HCT116 (cell line): ENCODE measurements at places on chromosomes 2 and 18. TPM values are rescaled to one million over a fixed set of nuclear protein-coding genes. Genes with fewer than 3 reads are reported as not detected.

DNA sequence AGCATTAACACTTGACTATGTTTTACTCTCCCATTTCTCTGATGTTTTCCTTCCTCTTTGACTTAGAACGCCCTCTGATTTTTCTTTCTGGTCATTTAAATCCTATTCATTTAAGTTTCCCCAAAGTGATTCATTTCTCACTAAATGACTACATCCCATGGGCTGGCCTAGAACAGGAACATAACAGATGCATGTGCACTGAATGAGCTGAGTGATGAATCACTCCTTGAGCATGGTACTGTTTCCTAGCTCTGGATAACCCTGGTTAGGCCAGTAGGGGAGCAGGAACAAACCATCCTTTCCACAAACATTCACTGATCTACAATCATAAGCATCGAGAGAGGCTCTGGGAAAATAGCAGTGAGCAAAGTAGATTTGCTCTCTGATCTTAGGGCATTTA lies 221.9 kb upstream of the SETBP1 start:
- no peak for DNase-seq
- no peaks in the 10 kb centered on the region for H3K4me1 ChIP-seq
- no peak overlapping the region for H3K27ac ChIP-seq
- no peaks in the 10 kb centered on the region for H3K27me3 ChIP-seq
- H3K4me3 ChIP-seq, result no peak overlapping the region

GRCh38 chr2:54624591-54625071 lies 98.8 kb upstream of the EML6 start:
- no peaks in the 10 kb centered on the region for H3K27me3 ChIP-seq
- no peak overlapping the region for H3K27ac ChIP-seq
- H3K4me3 ChIP-seq, result no peak overlapping the region
- H3K36me3 ChIP-seq, result peaks cover 37% of the 10 kb centered on the region

GRCh38 chr2:217449444-217449843 lies 553.4 kb downstream of the TNS1 start:
- no peak overlapping the region for H3K4me3 ChIP-seq
- peaks cover 2% of the 10 kb centered on the region; the same call in 1 of the 2 replicates for H3K27me3 ChIP-seq
- no peaks in the 10 kb centered on the region for H3K36me3 ChIP-seq
- no peak for DNase-seq

DNA sequence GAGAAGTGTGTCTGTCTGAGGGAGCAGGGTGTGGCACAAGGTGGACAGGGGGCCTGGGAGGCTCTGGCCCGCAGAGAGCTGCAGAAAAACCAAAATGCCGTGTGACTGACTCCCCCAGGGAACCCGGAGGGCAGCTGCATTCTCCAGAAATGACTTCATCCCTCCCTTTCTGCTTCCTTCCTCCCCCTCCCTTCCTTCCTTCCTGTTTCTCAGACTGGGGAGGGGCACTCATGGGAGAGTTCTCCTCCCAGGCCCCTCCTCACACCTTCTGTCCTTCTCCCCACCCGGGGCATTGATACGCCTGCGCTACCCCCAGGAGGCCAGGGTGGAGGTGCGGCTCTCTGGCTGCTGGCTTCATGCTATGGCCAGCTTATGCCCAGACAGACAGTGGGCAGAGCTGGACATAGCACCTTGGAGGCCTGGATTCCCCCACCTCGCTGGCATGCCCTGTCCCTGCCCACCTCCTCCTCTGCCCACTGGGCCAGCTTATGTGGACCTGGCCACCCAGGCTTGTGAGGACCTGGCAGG lies 8.2 kb upstream of the GPR17 start:
- peaks cover 8% of the 10 kb centered on the region for H3K4me1 ChIP-seq
- peak; percentile 13 for DNase-seq
- no peaks in the 10 kb centered on the region for H3K27me3 ChIP-seq
- H3K4me3 ChIP-seq, result no peak overlapping the region
- H3K27ac ChIP-seq, result no peak overlapping the region; the same call in 1 of the 2 replicates

- H3K4me1 ChIP-seq, result no peaks in the 10 kb centered on the region
- H3K36me3 ChIP-seq, result no peaks in the 10 kb centered on the region
These were observed 65.2 kb upstream of the MAL start for GRCh38 chr2:94960266-94960665.

- no peak overlapping the region for H3K4me3 ChIP-seq
- no peaks in the 10 kb centered on the region for H3K27me3 ChIP-seq
- H3K27ac ChIP-seq, result no peak overlapping the region
- no peaks in the 10 kb centered on the region for H3K36me3 ChIP-seq
- no peak for DNase-seq
These were observed 11.5 kb downstream of the MYL1 start for GRCh38 chr2:210303498-210303897.

DNA sequence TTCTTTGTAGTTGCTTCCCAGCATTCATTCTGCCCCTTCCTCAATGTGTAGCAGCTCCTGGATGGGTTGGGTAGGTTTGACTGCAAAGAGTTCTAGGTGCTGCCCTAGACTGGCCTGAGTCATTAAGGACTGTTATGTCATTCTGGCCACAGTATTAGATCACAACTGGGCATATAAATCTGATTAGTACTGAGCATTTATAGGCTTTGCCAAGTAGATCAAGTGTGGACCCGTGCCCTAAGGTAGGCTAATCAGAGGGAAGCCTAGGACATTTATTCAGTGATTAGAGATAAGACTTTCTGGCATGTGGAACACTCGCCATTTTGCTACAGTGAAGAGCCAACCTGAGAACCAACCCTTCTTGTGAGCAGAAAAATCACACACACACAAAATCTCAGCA lies 2.7 kb downstream of the KATNAL2 start:
- DNase-seq, result no peak
- no peak overlapping the region for H3K27ac ChIP-seq
- no peaks in the 10 kb centered on the region for H3K27me3 ChIP-seq
- no peak overlapping the region for H3K4me3 ChIP-seq

GRCh38 chr2:66340521-66340920 lies 94.4 kb upstream of the MEIS1 start:
- H3K27ac ChIP-seq, result no peak overlapping the region
- no peak for DNase-seq
- no peak overlapping the region for H3K4me3 ChIP-seq
- H3K27me3 ChIP-seq, result no peaks in the 10 kb centered on the region
- H3K36me3 ChIP-seq, result no peaks in the 10 kb centered on the region
- H3K4me1 ChIP-seq, result no peaks in the 10 kb centered on the region

- H3K4me3 ChIP-seq, result no peak overlapping the region
- DNase-seq, result no peak
- H3K27ac ChIP-seq, result no peak overlapping the region
- no peaks in the 10 kb centered on the region for H3K27me3 ChIP-seq
- no peaks in the 10 kb centered on the region for H3K4me1 ChIP-seq
- no peaks in the 10 kb centered on the region for H3K36me3 ChIP-seq
These were observed 58.0 kb downstream of the FAM168B start for GRCh38 chr2:131035112-131035825.

Gene PARD3B
- 2.0 TPM for total RNA-seq

Gene CCDC85A
- total RNA-seq, result 0.10 TPM

Gene OSR1
- total RNA-seq, result 2.6 TPM

Gene PSD4
- 12.6 TPM for total RNA-seq

Gene SLC66A2
- total RNA-seq, result 44.9 TPM

Gene TMEM200C
- not detected for total RNA-seq
